ENCODE measurements at places on chromosomes 3 and 15.

DNA sequence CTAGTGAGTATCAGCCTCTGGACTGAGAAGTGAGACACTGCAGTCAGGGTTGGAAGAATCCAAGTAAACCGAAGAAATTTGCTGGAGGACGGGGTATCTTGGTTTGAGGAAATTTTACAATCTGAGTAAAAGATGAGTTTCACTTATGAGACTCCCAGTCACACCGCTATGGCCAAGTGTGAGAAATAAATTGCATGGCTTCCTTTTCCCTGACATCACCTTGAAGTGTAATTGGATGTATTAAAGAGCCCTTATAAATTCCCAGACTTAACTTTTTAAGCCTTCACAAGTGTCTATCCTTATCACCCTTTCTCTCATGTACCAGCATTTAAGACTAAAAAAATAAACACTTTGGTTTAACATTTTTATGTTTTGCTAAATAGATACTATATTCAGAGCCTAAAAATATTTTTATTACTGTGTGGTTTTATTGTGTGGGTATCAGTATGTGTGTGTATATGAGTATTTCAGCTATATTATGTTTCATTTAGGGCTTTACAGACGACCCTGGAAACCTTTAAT, 23.8 kb downstream of the USP3 start:
- no peak for DNase-seq

DNA sequence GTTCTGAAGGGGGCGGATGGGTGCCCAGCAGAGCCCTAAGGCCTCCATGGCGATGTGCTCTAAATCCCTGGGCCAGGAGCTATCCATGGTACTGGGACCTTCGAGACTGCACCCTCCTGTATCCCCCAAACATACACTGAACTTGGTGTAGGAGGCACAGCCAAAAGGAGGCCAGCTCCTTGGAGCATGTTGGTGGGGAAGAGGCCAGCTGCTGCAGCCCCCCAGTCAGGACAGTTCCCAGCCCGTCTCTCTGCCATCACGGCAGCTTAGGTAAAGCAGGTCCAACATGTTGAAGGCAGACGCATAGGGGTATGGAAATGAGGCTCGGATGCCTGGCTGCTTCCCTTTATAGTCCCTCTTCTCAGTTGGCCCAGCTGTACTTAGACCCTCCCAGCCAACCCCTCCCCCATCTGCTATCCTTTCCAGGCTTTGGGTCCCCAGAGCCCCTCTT, 1.8 kb downstream of the CAMKV start:
- no peak for DNase-seq

GRCh38 chr3:128994581-128995546, 988 bp upstream of the CFAP92 start:
- no peak for DNase-seq

- no peak for DNase-seq
These were observed 414.2 kb upstream of the CCDC54 start for GRCh38 chr3:106962993-106963392.

DNA sequence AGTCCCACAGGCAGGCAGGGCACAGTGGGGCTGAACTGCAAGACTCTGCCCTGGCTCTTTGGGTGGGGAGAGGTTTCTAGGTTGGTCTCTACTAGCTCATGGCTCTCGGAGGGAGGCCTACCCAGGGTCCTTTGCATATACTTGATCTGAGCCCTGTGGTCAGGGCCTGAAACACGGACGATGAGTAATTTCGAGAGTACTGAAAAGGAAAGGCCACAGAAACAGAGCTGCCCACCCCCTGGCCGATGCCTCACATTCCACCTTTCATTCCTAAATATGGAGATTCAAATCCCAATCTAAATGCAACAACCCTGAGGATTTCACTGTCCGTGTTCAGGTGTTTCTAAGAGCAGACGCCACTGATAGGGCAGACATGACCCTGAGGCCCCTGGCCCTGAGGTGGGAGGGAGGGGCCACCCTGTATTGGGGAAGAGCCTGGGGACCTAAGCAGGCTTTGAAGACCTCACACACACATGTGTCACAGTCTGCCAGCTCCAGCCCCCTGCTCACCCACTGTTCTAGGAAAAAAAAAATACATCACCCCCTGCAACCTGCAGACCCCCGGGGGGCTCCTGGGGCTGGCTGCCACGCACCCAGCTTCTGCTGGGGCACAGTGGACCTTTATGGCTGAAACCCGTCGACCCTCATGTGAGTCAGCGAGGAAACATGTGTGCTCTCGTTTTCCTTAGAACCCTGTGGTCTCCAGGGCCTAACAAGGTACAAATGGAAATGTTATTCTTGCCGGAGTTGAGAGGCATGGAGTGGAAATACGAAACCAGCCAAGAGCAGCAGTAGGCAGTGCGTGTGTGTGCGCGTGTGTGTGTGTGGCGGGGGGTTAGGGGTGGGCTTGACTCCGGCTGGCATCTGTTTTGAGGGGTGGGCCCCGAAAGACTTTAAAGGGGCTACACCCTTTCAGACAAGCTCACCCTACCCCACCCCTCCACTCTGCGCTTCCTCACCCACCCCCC, 112.7 kb downstream of the CHSY1 start:
- DNase-seq, result no peak

DNA sequence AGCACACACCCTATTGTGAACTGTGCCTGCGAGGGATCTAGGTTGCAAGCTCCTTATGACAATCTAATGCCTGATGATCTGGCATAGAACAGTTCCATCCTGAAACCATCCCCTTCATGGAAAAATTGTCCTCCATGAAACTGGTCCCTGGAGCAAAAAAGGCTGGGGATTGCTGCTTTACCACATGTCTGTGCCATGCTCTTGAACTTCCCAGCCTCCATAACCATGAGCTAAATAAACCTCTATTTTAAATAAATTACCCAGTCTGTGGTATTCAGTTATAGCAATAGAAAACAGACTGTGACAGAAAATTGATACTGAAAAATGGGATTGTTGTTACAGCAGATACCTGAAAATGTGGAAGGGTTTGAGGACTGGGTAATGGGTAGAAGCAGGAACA, 162.7 kb downstream of the RAB11A start:
- DNase-seq, result no peak

DNA sequence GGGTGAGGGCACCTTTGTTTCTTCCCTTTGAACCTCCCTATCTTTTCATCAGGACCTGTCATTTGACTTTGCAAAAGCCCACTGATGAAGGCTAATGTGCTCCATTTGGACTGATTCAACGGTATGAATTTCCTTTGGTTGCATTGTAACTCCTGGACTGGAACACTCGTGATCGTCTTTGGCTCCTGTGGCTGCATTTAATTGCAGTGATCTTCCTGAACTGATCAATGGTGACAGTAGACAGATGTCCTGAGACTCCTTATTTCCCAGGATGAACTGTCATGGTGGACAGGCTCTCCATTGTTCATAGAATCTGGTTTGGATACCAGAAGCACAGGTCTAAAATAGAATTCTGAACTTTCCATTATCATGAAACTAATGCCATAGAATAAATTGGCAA, 224.8 kb upstream of the GAP43 start:
- DNase-seq, result no peak

DNA sequence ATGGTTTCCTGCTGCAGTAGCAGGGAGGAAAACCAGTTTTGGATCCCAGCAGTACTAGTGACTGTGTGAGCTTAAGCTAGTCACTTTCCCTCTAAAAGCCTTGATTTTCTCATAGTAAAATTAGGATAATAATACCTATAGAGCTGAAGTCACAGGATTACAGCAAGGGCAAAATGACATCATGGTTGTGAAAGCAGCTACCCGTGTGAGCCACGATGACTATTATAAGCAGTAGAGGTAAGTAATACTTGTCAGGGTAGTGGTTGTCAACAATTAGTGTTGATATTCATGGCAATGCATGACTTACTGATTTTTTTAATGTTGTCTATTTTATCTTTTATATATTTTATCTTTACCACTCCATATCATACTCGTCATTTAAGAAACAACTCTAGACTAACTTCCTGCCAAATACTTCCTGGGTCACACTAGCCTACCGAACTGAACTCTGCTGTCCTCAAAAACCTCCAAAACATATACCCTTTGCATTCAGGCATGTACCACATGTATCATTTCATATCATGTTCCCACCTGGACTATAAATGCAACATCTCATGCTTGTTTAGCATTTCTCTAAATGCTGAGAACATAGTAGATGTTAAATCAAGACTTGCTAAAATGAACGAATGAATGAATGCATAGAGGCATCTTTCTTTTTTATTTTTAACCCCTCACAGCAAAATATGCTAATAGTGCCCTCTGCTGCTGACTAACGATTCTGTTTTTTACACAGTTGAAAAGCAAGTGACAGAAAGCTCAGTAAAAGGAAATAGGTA, 172.6 kb downstream of the P3H2 start:
- no peak for DNase-seq
